ENCODE measurements at places on chromosomes 13 and 19.

GRCh38 chr19:11267316-11268085, 5.2 kb upstream of the DOCK6 start:
- DNase-seq, result no peak

DNA sequence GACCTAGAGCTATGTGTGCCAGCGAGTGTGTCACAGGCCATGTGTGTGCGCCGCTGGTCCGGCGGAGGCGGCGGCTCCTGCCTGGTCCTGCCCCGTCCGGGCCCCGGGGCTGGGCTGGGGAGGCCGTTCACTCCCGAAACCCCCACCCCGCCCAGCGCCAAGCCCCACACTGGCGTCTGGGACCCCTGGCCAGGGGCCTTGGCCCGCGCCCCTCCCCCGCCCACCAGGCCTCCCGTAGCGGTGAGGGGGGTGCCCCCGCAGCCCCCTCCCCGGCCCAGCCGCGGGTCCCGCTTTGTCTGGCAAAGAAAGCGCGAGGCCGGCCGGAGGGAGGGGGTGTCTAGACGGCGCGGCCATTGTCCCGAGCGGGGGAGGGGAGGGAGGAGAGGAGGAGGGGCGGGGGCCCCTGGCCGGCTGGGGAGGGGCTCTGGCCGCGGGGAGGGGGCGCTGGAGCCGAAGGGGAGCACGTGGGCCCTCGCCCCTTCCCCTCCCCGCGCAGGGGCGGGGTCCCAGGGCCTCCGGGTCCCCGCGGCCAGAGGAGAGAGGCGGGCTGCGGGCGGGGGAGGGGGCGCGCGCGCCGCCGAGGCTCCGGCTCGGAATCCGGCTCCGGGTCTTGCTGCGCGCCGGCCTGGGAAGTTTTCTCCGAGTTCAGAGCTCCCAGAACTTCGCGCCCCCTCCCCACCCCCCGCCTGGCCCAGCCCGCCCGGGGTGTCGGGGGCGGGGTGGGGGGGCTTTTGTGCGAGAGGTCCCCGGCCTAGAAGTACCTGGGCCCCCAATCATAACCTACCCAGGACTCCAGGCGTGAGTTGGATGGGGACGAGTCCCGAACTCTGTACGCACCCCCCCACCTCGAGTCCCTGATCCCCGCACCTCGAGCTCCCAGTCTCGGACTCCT, 888 bp downstream of the NOTCH3 start:
- DNase-seq, result no peak

DNA sequence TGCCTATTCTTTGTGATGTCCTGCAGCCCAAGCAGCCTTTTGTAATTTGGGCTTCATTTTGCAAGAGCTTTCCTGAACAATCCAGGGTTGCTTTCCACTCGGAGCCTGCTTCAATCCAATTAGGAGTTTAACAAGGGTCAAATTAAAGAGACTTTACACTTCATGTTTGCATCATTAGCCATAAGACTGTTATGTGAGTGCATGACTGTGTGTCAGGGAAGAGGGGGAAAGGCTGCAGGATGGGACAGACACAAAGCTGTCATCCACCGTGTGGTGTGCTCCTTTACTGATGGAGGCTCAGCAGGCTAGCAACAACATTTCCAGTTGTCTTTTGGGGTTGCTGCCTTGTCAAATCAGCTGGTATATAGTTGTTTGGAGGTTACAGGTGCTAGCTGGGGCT, 23.7 kb upstream of the MAB21L1 start:
- no peak for DNase-seq

- no peak for DNase-seq
Measured at GRCh38 chr13:105087945-105088344, 1447.5 kb downstream of the EFNB2 start.

DNA sequence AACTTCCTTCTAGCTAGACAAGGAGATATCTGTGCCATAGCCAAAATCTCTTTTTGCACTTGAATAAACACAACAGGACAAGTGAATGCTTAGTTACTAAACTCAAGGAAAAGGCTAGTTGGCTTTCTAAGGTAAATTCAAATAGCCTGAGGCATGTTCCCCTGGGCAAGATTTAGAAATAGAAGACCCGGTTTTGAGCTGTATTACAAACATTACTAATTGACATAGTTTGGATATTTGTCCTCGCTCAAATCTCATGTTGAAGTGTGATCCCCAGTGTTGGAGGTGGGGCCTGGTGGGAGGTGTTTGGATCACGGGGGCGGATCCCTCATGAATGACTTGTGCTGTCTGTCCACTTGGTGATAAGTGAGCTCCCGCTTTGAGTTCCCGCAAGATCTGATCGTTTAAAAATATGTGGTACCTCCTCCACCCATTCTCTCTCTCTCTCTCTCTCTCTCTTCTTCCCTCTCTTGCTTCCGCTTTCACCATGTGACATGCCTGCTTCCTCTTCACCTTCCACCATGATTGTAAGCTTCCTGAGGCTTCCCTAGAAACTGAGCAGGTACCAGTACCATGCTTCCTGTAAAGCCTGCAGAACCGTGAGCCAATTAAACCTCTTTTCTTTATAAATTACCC, 3.9 kb upstream of the KBTBD6 start:
- DNase-seq, result no peak
